Stimulated activated CD8-positive, alpha-beta memory T cell treated with anti-CD3 and anti-CD28 coated beads, Interleukin-4, amount 100 ng/mL, for 1 hour (primary cell): ENCODE measurements at places on chromosomes 5 and 9.

DNA sequence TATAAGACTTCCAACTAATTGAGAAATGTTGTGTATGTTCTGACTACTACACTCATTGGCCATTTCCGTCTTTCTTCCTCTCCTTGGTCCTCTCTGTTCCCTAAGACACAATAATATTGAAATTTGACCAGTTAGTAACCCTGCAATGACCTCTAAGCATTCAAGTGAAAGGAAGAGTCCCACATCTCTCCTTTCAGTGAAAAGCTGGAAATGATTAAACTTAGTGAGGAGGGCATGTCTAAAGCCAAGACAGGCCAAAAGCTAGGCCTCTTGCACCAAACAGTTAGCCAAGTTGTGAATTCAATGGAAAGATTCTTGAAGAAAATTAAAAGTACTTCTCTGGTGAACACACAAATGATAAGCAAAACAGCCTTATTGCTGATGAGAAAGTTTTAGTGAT lies 122.5 kb downstream of the PRR16 start:
- DNase-seq, result no peak

GRCh38 chr5:51650824-51651223 lies 267.6 kb downstream of the ISL1 start:
- DNase-seq, result no peak

DNA sequence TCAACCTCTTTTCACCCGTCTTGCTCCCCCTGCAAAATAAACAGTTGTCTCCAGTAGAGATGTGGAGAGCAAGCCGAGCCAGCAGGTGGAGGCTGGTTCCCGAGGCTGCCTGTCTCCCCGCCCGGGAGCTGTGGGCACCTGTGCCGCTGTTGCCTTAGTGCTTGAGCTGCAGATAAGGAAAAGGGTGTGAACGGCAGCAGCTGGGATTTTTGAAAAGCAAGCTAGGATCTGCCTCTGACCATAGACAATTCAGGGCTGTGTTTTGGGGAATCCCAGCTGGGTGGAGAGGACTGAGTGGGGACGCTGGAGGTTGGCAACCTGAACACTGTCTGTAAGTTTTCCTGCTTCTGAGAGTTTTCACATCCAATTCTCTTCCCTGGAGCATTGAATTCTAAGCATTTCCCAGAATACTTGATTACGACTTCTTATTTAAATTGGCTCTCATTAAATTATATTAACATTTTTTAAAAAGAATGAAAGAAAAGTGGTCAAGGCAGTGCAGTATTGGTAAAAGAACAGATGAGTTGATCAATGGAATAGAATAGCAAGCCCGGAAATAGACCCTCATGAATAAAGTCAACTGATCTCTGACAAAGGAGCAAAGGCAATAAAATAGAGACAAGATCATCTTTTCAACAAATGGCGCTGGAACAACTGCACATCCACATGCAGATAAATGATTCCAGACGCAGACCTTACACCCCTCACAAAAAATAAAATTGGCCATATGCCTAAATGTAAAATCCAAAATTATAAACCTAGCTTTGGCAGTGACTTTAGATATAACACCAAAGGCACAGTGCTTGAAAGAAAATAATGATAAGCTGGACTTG lies 9.7 kb downstream of the WNK2 start:
- DNase-seq, result no peak

DNA sequence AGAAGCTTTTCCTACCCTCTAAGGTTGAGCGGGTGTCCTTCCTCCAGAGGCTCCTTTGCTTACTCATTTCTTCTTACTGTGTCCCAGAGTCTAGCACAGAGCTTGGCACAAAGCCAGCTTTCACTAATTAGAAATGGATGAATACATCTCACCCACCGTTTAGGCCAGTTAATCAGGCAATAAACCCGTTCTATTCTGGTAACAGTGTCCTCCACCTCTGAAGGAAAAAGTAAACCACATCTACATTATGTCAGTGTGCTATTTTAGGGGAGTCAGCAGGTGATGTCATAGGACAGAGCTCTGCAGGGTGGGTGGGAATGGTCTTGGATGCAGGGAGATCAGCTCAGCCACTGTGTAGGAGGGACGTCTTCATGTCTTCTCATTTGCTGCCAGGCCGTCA lies 109.2 kb downstream of the OSTF1 start:
- DNase-seq, result no peak

- DNase-seq, result no peak
These were observed 716.4 kb downstream of the SEMA5A start for GRCh38 chr5:8829323-8830029.

DNA sequence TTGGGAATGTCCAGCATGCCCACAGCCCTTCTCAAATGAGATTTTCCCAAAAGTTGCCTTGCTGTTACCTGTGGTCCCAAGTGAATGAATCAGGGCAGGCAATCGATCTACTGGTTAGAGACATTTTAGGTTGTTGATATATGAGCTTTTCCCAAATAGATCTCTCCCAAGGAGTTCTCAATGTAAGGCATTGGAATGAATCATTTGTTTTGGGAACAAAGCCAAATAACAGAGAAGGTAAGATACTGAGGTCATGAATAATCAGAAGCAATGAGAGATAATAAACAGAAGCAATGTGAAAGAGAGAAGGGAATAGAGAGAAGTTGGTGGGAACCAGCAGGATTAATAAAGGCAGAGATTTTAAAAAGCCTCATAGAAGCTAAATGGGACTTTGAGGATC lies 93.6 kb upstream of the FER start:
- no peak for DNase-seq

- no peak for DNase-seq
These were observed 11.7 kb downstream of the ZNF510 start for GRCh38 chr9:96766199-96766598.

DNA sequence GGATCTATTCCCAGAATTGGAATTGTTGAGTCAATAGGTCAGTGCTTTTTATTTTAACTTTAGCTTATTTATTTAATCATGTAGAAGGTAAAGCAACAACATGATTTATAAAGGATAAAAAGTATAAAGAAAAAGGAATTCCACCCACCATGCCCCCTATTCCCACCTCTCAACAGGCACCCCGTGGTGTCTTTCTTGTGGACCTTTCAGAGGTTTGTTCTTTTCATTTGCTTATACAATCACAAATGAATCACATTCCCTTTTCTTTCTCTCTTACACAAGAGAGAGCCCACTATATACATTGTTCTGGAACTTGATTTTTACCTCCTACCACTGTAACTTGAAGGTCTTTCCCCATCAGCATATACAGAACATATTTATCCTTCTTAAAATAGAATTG lies 37.2 kb upstream of the SMIM32 start:
- no peak for DNase-seq

- DNase-seq, result no peak
These were observed 58.9 kb upstream of the CNTLN start for GRCh38 chr9:17075758-17076485.

DNA sequence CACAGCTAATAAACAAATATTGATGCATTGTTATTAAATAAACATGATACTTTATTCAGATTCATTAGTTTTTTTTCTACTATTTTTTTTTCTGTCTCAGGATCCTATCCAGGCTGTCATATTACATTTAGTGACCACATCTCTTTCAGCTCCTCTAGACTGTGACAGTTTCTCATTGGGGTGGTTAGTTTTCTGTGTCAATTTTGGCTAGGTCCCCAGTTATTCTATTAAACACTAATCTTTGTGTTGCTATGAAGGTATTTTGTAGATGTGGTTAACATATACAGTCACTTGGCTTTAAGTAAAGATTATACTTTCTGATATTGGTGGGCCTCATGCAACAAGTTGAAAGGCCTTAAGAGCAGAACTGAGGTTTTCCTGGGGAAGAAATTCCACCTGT lies 563.0 kb downstream of the LRRC70 start:
- DNase-seq, result no peak

DNA sequence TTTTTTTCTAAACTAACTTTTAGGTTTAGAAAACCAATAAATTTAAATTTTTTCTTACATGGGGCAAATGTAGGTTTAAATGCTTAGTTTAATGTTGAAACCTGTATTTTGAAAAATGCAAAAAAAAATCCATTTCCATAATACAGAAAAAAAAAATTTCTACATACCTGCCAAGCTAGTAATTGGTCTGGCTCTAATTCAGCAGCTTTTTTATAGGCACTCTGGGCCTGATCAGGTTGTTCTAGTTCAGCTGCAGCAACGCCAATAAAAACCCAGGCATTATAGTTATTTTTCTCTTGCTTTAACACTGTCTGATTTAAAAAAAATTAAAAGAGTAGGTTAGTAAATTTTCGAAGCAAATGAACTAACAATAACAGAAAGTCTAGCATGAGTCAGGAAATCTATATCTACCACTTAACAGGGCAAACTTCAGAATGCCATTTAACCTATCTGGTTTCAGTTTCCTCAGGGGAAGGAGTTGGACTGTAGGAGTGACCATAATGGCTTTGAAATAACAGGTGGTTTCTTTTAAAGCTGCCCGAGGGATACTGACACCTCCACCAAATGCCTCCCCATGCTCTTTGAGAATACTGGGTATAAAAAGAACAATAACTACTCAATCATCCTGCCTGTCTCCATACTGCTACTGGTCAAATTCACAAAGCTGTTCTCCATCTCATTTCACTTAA lies 11.6 kb downstream of the SKIC3 start:
- no peak for DNase-seq

GRCh38 chr5:149782018-149782894 lies 52.1 kb downstream of the PPARGC1B start:
- no peak for DNase-seq

DNA sequence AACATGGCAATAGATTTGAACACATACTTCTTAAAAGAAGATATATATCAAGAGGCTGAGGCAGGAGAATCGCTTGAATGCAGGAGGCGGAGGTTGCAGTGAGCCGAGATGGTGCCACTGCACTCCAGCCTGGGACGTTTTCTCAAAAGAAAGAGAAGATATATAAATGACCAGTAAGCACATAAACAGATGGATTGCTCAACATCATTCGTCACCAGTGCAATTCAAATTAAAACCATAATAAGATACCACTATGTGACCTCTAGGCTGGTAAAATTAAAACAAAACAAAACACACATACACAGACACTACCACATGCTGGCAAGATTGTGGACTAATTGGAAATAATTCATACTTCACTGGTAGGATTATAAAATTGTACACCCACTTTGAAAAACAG lies 5.3 kb upstream of the TXN start:
- DNase-seq, result no peak

- DNase-seq, result no peak
These were observed 3.3 kb downstream of the FGFR4 start for GRCh38 chr5:177089825-177090641.

DNA sequence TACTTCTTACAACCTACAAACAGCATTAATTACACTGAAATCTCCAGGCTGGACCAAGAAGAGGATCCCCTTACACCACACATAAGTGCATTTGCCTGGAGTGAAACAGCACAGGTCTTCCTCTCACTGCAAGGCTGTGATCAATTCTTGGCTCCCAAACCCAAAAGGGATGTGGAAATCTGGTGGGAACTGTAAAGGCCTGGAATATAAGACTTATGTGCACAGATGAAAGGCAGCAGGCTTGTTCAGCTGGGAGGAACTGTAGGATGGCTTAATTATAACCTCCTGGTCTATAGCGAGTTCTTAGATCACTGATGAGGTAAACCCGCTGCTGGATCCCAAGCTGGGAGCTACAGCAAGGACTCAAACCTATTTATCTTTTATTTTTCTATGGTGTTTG lies 182.9 kb upstream of the TNC start:
- DNase-seq, result no peak

DNA sequence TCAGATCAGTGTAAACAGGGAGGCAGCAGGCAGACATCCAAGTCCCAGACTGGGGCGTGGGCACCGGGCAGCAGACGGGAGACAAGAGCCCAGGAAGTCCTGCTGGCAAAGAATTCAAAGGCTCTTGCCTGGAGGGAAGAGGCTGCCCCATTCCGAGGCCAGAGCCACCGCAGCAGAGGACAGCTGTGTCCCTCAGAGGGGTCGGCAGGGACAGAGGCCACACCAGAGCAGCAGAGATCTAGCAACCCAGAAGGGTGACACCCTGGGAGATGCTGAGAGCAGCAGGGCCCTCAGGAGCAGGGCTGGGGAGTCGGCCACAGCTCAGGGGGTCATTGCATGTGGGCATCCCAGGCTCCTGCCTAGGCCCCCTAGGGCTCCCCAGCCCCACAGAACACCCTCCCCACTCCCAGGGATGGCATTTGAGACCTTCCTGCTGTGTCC lies 29.1 kb downstream of the ADAMTS2 start:
- DNase-seq, result no peak

DNA sequence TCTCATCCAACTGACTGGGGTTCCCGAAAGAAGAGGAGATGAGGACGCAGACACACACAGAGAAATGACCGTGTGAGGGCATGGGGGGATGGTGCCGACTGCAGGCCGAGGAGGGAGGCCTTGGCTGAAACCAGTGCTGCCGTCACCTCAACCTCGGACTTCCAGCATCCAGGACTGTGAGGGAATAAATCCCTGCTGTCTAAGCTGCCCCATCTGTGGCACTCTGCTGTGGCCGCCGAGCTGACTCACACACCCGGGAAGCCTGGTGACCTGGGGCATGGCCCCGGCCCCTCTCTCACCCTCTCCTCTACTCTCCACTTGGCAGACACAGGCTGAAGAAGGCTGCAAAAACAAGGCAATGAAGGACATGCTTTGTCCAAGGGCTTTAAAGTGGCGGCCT lies 4.4 kb upstream of the COL5A1 start:
- DNase-seq, result no peak

GRCh38 chr5:159220206-159220605 lies 10.9 kb upstream of the RNF145 start:
- DNase-seq, result no peak

DNA sequence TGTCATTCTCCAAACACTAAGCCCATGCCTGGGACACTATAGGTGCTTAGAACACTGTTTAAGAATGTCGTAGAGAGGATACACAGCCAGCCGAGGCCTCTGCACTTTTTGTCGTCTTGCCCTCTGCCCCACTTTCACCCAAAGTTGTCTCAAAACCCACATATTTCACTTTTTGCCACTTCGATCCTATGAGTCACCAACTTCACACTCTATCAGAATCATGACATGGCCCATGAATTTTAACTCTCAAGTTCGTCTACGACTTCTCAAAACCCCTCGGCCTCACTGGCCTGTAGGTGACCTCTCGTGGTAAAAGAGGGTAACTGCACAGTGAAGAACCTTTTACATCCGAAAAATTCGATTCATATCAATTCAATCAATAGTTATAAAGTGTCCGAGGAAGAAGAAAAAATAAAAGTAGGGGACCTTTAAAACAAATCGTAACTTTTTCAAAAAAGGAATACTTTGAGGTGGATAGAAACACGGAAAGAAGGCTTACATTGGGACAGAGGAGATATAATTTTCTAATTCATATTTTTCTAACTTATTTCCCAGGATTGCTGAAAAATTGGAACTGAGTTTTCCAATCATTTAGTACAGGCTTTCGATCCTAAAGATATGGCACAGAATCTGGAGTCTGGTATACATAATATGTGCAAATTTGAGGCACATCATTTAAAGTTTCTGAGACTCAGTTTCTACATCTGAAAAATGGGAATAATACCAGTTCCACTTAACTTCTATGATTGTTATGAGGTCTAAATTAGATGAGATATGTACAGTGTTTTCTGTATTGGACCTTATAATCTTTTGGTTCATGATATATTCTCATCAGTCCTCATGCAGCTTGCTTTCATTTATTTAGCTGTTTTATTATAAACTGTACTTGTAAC lies 122.6 kb downstream of the APBA1 start:
- no peak for DNase-seq

- DNase-seq, result no peak
These were observed 183.3 kb upstream of the DMAC1 start for GRCh38 chr9:7982907-7983306.
